NCI-H526 (cell line): ENCODE measurements at places on chromosomes 13 and 19.

- no peak for DNase-seq
These were observed 14.7 kb downstream of the ELL start for GRCh38 chr19:18507021-18507726.

- no peak for DNase-seq
These were observed at the start of gene SOX21 for GRCh38 chr13:94712287-94712811. Gene SOX21, minus strand, starts transcription at chr13:94712545. Its CDS starts 496 bp downstream, at chr13:94712049.

DNA sequence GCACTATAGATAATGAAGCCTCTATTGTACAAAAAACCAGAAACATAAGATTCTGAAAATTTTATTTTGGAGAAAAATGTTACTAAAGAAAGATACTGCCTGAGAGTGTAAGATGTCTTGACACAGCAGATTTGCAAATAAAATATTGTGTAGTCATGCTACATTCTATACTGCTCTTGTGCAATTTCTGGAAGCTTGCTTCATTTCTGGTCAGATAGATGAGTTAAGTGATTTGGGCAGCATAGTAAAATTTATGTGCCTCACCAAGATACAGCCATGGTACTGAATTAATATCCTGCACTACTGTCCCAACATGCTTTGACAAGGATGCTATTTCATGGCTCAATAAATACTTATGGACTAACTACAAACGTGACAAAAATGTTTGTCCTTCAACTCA is 55.1 kb upstream of the STARD13 start:
- DNase-seq, result no peak

DNA sequence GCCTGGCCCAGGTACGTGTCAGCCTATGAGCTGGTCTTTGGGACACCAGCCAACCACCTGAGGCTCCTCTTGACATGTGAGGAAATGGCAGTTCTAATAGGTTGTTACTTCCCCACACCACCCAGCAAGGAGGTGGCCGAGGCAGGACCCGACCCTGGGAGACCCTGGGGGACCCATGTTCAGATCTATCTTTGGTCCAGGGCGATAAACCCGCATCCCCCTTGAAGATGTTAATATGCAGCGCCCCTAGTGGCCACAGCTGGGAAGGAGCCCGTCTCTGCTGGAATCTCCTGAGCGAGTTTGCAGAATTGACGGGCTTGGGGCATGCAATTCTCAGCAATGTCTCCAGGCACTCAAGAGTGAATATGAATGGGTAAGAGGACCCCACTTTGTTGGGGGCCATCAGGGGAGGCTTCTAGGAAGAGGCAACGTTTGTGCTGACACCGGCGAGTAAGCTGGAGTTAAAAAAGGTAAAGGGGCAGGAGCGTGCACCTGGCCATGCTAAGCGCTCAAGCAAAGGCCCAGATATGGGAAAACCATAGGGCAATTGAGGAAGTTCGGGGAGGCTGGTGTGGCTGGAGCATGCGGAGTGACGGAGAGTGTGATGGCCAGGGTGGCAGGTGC is 1.5 kb upstream of the MYO1F start:
- peak; percentile 59 for DNase-seq

GRCh38 chr13:76882431-76882830 is 3.8 kb downstream of the KCTD12 start:
- no peak for DNase-seq

DNA sequence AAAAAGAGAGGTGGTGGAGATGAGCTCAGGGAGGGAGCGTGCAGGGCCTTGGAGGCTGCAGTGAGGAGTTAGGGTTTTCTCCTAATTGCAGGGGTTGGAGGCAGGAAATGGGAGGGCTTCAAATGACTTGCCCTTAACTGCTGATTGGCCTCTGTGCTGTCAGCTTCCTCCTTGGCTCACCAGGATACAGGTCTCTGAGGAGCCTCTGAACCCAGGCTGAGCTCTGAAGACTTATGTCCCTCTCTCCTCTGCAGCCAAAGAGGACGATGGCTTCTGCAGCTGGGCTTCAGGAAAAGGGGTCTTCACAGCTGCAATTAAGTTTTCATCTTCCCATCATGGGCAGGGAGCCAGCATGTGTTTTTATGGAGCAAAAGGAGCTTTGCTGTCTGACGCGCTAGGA is 6.7 kb upstream of the RANBP3 start:
- DNase-seq, result no peak

- no peak for DNase-seq
These were observed 113.8 kb downstream of the TBC1D4 start for GRCh38 chr13:75368167-75368566.

- DNase-seq, result peak; percentile 73
These were observed 2.9 kb downstream of the IER2 start for GRCh38 chr19:13152974-13153568.
